ENCODE measurements at places on chromosomes 7 and 10.
A peak's percentile ranks its signal among the peaks of the same experiment; 100 is the strongest.

DNA sequence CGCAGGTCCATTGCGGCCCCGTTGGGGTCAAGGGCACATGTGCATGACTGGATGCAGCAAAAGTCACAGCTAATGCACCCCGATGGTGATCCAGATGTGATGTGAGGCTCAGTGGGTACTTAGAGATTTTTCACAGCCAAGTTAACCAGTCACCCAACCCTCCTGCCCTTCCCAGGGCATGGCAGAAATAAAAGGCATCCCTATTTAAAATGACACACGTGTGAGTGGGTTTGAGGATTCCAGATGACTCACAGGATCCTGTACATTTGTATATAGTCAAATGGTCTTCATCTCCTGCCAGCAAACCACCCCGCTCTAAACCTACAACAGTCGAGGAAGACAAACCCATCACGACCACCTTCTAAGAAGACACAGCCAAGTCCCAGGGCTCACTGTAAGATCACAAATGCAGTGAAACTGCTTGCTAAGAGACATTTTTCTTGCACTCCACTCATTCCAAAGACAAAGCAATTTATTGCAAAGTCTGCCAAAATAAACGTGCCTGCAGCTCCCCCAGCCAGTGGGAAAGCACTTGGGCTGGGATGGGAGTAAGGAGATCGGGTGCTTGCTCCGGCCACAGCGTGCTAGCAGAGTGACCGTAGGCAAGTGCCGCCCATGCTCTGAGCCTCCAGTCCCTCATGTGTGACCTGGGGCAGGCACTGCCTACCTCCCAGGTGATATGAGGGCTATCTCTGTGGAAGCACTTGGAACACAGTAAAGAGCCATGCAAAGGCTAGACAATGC is 86.6 kb upstream of the MACROH2A2 start:
- DNase-seq = no peak

GRCh38 chr10:60890811-60891210 is 53.2 kb downstream of the RHOBTB1 start:
- no peak for DNase-seq

- DNase-seq = no peak
These were observed 116.8 kb downstream of the AUTS2 start for GRCh38 chr7:69714886-69715576.

DNA sequence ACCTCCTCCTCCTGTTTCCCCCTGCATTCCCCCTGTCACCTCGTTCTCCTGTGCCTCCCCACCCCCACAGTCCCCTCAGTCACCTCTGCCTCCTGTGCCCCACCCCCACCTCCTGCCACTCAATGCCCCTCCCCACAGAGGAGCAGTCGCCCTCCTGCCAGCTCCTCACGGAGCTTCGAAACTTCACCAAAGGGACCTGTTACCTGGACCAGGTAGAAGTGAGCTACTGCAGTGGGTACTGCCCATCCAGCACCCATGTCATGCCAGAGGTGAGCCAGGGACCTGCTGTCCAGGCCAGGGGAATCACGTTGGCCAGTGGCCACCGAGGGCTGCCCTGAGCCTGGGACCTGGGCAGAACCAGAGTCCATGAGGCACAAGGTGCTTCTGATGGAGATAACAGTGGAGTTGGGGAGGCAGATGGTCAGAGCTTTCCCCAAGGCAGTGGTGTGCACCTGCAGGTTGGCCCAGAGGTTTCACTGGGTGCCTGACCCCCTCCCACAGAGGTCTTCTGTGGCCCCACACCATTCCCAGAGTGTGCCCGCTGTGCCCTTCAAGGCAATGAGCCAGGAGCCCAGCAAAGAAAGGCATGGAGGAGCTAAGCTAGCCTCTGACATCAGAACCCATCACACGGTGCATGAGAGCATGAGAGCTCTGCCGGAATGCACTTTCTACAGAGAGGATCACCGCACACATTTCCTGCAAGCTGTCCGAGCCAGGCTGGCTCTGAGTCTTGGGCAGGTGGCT is 7.0 kb upstream of the ZNF862 start:
- DNase-seq = no peak

DNA sequence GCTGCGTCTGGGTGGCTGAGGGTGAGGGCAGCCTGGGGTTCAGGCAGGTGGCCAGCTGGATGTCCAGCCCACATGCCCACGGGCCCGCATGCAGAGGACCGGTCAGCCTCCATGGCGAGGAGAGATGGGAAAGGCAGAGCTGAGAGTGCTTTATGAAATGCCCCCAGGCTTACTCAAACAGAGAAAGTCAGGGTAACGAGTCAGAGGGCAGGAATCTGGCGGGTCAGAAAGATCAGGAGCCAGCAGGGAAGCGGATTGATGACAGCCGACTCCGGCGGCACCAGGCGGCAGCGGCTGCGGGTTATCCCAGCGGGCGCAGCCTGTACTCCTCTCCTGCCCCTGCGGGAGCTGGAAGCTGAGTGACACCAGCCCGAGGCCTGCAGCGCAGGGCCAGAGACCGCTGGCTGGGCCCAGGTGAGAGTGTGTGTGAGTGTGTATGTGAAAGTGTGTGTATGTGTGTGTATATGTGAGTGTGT is 13.4 kb downstream of the SLC13A4 start:
- DNase-seq = no peak

- DNase-seq = no peak
These were observed 38.9 kb upstream of the IL6 start for GRCh38 chr7:22688084-22688483.

DNA sequence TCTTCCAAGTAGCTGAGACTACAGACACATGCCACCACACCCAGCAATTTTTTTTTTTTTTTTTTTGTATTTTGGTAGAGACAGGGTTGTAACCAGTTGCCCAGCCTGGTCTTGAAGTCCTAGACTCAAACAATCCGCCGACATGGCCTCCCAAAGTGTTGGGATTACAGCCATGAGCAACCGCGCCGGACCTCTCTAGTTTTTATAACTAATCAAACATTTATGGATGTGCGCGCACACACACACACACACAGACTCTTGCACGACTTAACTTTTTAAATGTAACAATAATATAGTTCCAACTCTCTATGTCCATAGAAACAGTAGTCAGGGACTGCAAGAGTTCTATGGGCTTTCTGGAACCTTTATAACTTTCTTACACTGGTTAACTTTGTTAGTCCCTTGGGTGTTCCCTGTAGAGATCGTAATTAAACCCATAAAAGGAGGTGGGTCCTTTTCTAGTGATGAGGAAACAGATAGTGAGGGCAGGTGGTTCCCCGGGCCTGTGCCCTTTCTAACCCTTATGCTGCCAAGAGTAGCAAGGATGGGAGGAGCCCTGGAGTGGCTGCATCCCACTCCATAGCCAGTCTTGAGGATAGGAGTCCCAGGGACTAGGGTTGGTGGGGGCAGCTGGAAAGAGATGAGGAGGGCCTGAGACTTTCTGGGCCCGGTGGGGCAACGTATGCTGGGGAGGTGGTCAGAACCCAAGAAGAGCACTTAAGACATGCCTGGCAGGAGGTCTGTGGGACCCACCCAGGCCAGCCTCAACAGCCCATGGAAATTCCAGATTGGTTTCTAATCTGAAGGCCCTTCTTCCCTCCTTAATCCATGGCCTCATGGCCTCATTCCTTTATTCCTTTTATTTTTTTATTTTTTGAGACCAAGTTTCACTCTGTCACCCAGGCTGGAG is 8.6 kb downstream of the MARVELD1 start:
- DNase-seq = no peak

- no peak for DNase-seq
These were observed 618.4 kb upstream of the NRP1 start for GRCh38 chr10:33952692-33953360.

DNA sequence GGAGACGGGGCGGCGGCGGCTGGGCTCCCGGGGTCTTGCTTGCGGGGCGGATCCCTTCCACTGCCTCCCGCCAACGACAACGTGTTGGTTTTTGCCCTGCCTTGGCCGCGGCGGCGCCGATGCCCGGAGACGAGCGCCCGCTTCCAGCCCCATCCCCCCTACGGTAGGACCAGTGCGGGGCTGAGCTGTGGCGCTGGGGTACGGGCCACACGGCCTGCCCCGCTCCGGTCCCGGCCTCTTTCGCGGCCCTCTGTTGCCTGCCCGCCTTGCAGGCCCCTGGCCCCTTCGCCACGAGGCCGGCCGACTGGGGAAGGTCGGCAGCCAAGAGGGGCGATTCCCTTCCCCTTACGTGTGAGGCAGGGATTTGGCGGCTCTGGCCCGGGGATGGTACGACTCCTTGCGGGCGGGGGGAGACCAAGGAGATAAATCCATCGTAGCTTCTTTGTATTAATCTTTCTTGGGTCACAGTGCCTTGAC is 488 bp downstream of the EIF4H start:
- peak; percentile 16 for DNase-seq

DNA sequence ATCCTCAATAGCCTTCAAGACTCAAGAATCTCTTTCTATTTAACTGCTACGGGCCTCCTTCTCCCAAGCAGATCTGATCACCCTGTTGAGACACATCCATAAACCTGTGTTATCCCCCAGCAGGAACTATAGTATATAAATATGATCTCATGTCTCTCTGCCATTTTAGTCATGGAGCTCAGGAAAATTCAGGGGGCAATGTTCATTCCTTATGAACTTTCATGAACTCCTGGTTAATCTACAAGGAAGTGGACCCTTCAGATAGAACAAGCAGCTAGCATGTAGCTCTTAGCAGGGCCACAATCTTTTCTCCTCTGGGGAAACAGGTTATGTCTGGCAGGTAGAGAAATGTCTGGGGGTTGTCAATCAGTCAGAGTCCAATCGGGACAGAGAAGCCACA is 8.9 kb downstream of the PRR15 start:
- no peak for DNase-seq

DNA sequence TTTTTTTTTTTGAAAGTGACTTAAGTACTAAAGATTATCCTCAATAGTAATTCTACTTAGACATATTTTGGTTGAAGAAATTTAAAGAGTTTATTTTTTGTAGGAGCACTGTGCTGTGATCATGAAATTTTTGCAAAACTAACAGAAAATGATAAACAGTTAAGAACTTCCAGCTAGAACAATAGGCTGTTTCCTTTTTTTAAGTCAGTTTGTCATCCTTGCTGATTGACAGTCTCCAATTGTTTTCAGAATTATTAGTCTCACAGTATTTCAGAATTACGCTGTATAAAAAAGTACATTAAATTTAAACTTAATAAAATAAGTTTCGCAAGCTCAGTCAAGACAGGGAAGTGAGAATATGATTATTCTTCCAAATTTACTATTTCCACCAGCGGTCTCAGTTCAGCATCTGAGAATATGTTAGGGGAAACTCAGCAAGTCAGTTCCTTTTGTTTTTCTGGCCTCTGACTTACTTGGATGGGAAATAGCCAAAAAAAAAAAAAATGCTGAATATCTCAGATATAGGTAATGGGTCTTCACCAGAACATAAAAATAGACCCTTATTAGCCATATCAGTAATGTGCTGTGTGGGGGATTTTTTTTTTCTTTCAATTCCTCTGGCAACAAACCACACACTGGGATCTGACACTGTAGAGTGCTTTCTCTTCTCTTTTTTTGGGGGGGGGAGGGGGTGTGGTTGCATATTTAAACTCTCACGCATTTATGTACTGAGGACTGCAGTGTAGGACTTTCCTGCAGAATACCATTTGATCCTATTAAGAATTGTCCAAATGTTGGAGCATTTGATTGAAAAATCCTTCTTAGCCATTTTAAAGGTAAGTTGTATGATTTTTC is at the start of gene CD36:
Gene CD36 (plus strand): TSS at position 732 of the 855 bp plus-strand sequence. CDS start 8,099 bp downstream, outside the sequence.
- DNase-seq = peak; percentile 93

- DNase-seq = no peak
These were observed 27.7 kb downstream of the TDRD1 start for GRCh38 chr10:114206902-114207301.

GRCh38 chr10:43957267-43958070 is 308.8 kb upstream of the ZNF32 start:
- DNase-seq = no peak

- DNase-seq = no peak
These were observed 81.9 kb upstream of the PDCD4 start for GRCh38 chr10:110789604-110790433.

DNA sequence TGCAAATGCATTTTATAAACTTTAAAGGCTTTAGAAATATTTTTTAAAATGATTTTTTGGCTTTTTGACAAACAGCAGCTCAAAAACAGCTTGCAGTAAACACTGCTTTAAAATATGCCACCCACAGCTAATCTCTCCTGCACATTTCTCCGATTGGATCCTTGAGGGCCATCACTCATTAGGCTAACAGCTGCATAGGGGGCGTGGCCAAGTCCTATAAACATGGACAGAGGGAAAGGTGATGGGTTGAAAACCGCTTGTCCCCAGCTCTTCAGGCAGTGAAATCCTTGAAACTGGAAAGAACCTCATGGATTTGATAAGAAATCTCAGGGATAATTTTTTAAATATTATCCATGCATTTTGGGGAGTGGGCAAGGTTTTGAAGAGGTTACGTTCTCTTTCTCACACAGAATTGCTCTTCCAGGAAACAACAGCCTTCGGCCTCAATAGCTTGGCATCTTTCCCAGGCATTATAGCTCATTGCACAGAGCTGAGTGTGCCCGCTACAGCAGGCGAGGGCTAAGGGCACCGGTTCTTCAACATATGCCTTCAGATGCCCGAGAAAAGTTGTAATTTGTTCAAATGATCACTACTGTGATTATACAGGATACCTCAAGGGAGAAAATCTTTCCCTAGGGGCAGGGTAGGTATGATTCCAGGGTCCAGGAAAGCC is 1.7 kb downstream of the PLEKHS1 start:
- no peak for DNase-seq

- DNase-seq = no peak
These were observed 173.8 kb upstream of the PPP2R2D start for GRCh38 chr10:131726967-131727366.

DNA sequence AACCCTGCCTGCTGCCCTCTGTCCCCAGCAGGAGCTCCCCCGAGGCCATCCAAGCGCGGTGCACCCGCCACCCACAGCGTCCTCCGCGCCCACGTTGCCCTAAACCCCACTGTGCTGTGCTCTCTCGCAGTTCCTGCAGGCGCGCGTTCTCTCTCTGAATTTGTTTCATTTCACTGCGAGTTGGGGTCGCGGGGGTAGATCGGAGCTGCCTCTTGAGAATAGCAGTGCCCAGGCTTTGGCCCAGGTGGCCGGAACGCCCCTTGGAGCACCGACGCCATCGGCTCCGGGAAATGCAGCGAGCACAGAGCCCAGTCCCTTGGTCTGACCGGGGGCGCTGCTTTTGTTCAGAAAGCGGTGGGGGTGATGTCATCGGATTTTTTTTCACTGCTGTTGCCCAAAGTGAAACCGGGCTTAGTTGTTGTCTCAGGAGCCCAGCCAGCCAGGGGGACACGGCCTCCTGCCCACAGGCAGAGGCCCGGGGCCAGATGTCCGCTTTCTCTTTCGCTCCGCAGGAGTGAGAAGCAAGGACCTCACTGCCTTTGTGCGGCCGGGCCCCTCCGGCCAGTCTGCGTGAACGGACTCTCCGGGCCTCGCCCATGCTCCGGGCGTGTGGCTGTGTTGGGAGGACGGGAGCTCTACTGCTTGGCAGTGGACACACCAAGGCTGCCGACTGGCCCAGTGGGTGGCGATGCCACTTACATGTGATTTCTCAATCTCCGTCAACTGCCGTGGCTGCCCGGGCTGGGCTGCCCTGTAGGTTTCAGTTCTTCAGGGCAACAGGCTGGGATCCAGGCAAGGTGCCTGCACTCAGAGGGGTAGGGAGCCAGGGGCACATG is 43.1 kb downstream of the FOXK1 start:
- peak; percentile 92 for DNase-seq

Measured in inflammatory macrophage treated with lipopolysaccharide for 1 hour (primary cell).